Stimulated activated CD4-positive, alpha-beta T cell treated with anti-CD3 and anti-CD28 coated beads, Interleukin-15, amount 100 ng/mL, for 1 hour (primary cell): ENCODE measurements at places on chromosomes 13 and 19.

- no peak for DNase-seq
Measured at GRCh38 chr19:30584090-30584489, 211.9 kb downstream of the ZNF536 start.

GRCh38 chr13:26327940-26328725 is 74.2 kb downstream of the CDK8 start:
- DNase-seq = no peak

DNA sequence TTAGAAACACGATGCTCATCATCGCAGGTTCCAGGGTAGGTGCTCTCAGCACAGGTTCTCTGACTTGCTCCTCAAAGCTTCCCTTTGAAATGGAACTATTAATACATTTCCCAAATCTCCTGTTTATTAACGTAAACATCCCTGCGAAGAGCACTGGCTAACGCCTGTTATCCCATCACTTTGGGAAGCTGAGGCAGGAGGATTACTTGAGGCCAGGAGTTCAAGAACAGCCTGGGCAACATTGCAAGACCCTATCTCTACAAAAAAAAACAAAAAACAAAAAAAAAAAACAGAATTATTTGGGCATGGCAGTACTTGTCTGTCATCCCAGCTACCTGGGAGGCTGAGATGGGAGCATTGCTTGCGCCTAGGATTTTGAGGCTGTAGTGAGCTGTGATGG is 18.7 kb downstream of the CEACAM16 start:
- DNase-seq = no peak

GRCh38 chr13:38417727-38418126 is 68.1 kb downstream of the UFM1 start:
- no peak for DNase-seq

DNA sequence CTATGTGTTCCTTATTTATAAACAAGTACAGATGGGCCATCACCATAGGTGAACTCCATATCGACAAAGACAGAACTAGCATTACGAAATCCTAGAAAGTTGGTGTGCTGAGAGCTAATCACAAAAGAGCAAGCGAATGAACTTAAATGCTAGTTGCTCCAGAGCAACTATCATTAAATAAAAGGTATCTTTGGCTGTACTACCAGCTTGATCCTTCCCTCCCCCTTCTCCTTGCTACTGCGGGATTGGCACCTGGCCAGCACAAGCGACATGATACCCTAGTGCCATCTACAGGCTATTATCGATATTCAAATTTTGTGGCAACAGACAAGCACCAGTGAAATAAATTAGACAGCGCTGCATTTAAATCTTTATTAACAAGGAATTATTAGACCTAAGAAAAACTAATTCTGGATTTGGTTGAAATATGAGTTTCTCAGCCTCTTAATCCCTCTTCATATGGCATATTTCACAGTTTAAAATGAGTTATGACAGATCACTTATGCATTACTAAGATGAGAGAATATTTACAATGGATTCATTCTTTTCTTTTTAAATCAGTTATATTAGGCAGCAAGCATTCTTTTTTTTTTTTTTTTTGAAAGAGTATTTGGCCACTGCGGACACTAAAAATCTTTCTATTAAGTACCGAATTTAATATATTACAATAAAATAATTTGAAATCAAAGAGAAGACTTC is 5.8 kb downstream of the PCDH9 start:
- DNase-seq = no peak

DNA sequence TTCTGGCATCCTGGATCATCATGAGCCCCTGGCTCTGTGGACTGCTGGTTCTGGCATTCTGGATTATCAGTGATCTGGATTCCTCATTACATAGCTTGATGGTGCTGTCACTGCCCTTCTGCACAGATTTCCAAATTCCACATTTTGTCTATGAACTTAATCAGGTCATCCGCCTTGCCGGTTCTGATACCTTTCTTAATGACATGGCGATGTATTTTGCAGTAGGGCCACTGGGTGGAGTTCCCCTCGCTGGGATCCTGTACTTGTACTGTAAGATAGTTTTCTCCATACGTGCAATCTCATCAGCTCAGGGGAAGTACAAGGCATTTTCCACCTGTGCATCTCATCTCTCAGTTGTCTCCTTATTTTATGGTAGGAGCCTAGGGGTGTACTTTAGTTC is 24.4 kb upstream of the OR7C2 start:
- no peak for DNase-seq

DNA sequence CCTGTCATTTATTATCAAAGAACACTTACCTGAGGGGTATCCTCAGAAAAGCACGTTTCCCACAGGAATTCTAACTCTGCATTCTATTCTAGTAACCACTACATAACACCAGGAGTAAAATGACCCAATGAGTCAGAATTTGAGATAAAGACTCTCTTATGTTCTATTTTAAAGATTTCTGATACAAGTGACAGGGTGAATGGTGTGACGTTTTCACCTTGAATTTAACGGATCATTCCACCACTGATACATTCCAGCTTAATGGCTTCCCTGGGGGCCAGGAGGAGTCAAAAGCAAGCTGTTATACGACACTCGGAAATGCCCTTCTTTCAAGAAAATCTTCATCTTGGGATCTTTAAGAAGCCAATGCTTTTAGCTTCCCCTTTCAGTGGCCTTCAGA is 55.2 kb downstream of the SLC7A1 start:
- no peak for DNase-seq

DNA sequence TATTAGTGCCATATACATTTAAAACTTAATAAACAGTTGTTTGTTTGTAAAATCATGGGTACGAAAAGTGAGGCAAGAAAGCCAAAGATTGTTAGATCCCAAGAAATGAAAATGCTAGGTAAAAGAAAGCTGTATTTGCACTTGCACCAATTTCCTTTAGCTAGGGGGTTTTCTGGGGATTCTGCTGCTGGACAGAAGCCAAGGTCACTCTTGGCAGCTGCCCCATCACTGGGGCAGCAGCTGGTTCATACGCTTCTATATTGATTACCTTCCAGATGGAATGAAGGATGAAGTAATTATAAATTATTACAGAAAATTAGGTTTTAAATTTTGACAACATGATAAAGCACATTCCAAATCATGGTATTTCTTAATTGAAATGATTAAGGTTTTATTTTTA is 127.4 kb downstream of the SLITRK5 start:
- no peak for DNase-seq
